Activated naive CD4-positive, alpha-beta T cell treated with anti-CD3 and anti-CD28 coated beads, Interleukin-2, amount 50 U/mL, for 72 hours (primary cell): ENCODE measurements at places on chromosomes 1 and 21. TPM values are rescaled to one million over a fixed set of nuclear protein-coding genes. Genes with fewer than 3 reads are reported as not detected.

DNA sequence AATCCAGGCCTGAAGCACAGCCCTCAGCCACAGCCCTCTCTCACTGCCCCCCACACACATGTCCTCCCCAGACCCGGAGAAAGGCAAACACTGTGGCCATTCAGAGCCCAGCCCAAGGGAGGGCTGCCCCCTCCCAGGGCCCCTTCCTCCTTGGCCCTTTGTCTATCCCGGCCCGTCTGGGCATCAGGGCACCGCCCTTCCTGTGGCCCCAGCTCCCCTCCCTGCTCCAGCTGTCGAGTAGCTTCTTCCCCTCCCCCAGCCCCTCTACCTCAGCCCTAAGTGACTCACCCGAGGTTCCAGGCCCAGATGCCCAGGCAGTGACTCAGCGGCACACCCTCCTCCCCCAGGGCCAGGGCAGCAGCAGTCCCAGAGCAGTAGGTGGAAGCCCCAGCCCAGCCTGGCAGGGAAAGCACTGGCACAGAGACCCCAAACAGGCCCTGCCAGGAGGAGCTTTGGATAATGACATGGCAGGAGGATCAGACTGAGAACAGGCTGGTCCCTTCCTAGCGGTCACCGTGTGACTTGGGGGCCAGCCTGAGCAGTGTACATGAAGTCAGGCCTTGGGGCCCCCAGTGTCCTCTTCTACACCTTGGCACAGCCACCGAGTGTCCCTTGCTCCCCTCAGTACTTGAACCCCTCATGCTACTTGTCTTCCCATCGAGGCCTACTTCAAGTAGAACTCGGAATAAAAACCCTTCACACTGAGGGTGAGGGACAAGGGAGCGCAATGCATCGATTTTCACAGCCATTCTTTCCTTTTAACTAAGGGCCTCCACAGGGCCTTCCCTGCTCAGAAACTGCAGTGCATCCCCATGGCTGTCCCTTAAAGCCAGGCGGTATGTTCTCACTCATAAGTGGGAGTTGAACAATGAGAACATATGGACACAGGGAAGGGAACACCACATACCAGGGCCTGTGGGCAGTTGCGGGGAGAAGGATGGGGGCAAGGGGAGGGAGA is 1.0 kb upstream of the S100A2 start:
- peak; percentile 84 for DNase-seq

- DNase-seq: no peak
Observed at GRCh38 chr21:17903029-17903806, 84.1 kb upstream of the C21orf91 start.

- no peak for DNase-seq
Observed at GRCh38 chr1:26999440-26999987, 6.0 kb downstream of the TRNP1 start.

- no peak for DNase-seq
Observed at GRCh38 chr1:180215856-180216625, 14.0 kb upstream of the LHX4 start.

DNA sequence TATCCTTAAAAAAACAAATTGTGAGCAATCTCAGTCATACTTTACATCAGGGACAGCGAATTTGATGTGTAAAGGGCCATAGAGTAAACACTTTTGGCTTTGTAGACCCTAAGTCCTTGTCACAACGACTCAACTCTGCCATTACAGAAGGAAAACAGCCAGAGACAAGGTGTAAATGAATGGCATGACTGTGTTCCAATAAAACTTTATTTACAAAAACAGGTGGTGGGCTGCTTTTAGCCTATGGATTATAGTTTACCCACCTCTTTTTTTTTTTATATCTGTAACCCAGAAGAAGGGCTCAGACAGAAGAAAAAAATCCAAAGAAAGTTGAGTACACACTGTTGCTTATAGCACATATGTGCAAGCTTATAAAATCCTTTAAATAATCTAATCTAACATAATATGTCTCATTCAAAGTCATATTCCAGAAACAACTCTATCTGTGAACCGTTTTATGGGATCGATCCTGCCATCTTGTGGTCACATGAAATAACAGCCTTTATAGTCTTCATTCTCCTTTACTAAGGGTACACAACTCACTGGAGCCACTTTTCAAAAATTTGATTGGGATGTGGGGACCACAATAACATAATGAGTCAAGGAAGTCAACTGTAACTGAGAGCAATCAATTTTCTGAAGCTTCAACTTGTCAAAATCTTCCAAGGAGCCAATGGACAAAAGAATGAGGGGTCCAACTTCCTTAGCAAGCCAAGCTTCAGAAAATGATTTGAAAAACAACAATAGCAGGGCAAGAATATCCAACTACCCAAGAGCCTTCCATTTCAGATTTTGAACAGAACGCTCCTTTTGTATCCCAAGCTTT is 142.2 kb upstream of the KRTAP19-8 start:
- no peak for DNase-seq

Gene PDZK1
- not detected for total RNA-seq

DNA sequence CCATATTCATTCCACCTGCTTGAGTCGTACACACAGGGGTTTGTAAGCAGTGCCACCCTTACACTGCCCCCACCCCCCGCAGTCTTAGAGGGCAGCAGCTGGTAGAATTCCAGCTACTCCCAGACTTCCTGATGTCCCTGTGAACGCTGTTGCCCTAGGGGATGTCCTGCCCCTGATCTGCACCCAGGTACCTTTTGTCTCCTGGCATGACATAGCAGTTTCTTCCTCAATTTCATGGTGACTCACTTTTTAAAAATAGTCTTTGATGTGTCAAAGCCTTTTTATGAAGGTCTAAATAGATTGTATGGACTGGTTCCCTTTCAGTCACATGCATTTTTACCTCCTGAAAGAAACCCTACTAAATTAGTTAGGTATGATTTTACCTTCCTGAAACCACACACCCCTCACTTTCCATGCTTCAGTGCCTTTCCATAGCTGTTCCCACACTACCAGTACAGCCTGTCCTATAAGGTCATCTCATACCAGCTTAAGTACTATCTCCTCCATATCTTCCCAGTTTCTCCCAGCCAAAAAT is 76.4 kb downstream of the ST3GAL3 start:
- no peak for DNase-seq

DNA sequence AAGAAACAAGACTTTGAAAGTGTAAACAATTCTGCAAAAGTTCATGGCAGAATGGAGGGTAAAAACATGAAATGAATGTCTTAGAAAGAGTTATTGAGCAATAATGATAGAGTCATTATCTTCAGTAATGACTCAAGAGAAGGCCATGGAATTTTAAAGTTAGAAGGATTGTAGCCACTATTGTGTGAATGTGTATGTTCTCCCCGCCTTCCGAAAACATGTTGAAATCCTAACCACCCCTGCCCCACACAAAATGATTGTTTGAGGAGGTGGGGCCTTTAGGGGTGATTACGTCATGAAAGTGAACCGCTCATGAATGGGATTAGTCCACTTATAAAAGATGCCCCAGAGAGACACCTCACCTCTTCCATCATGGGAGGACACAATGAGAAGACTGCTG is 93.8 kb upstream of the CCDC190 start:
- DNase-seq: no peak
